Mesothelial cell of epicardium (in vitro differentiated cells): ENCODE measurements at places on chromosomes 4 and X. TPM values are rescaled to one million over a fixed set of nuclear protein-coding genes. Genes with fewer than 3 reads are reported as not detected.

Gene MSX1
- total RNA-seq = 44.9 to 50.3 TPM (median 46.0 TPM) in 3 replicates

Gene AMTN
- not detected in 3 replicates for total RNA-seq

Gene GAGE12E
- not detected in 3 replicates for total RNA-seq

Gene ZDHHC15
- 2.7 to 3.4 TPM (median 3.0 TPM) in 3 replicates for total RNA-seq

Gene CXorf49
- not detected in 3 replicates for total RNA-seq

Gene CSAG2
- not detected in 3 replicates for total RNA-seq

Gene GDPD2
- 0.29 to 0.36 TPM (median 0.31 TPM) in 3 replicates for total RNA-seq

Gene GJB1
- total RNA-seq = 0.11 TPM in 1 of 3 replicates, not detected in the others

Gene CXCL1
- total RNA-seq = 0.47 to 0.77 TPM (median 0.74 TPM) in 3 replicates

Gene SPOCK3
- total RNA-seq = 2.3 to 2.7 TPM (median 2.7 TPM) in 3 replicates

Gene MFAP3L
- total RNA-seq = 2.1 to 2.3 TPM (median 2.2 TPM) in 3 replicates

Gene CXCL11
- total RNA-seq = not detected in 3 replicates

Gene OPRPN
- total RNA-seq = not detected in 3 replicates

Gene AMER1
- total RNA-seq = 15.0 to 15.8 TPM (median 15.8 TPM) in 3 replicates

Gene SOX3
- total RNA-seq = not detected in 3 replicates

Gene BEX4
- 73.2 to 82.2 TPM (median 74.3 TPM) in 3 replicates for total RNA-seq

Gene OTC
- not detected in 3 replicates for total RNA-seq

Gene ELOVL6
- total RNA-seq = 24.4 to 27.6 TPM (median 24.5 TPM) in 3 replicates

Gene ADGRL3
- 64.7 to 70.1 TPM (median 68.3 TPM) in 3 replicates for total RNA-seq

Gene SLITRK2
- 0.85 to 1.2 TPM (median 0.95 TPM) in 3 replicates for total RNA-seq

Gene FAM236B
- not detected in 3 replicates for total RNA-seq

Gene CCSER1
- 5.3 to 7.2 TPM (median 6.3 TPM) in 3 replicates for total RNA-seq

Gene TEX13D
- not detected in 3 replicates for total RNA-seq

Gene CABS1
- total RNA-seq = 0.69 to 1.2 TPM (median 1.1 TPM) in 3 replicates

Gene MANBA
- 39.2 to 40.2 TPM (median 39.6 TPM) in 3 replicates for total RNA-seq

Gene TMSB15C
- 13.7 to 18.8 TPM (median 16.9 TPM) in 3 replicates for total RNA-seq

Gene EXOSC9
- total RNA-seq = 29.8 to 33.5 TPM (median 30.0 TPM) in 3 replicates

Gene IL2
- not detected in 3 replicates for total RNA-seq

Gene MMRN1
- not detected in 3 replicates for total RNA-seq

Gene RAB9B
- 1.6 to 1.9 TPM (median 1.9 TPM) in 3 replicates for total RNA-seq

Gene FAM13A
- 50.2 to 57.7 TPM (median 52.1 TPM) in 3 replicates for total RNA-seq

Gene VCX2
- not detected in 3 replicates for total RNA-seq

Gene KDR
- 44.1 to 52.1 TPM (median 48.5 TPM) in 3 replicates for total RNA-seq

Gene NDNF
- total RNA-seq = 8.6 to 10.1 TPM (median 9.9 TPM) in 3 replicates

Gene NFXL1
- 25.8 to 30.3 TPM (median 27.7 TPM) in 3 replicates for total RNA-seq

Gene RAI2
- total RNA-seq = 1.8 to 2.2 TPM (median 2.2 TPM) in 3 replicates

Gene MAGEA1
- not detected in 3 replicates for total RNA-seq

Gene C4orf51
- total RNA-seq = not detected in 3 replicates

Gene ADGRG2
- total RNA-seq = 0.98 to 1.0 TPM (median 0.99 TPM) in 3 replicates

Gene SPANXN1
- 0.63 to 0.86 TPM (median 0.74 TPM) in 3 replicates for total RNA-seq

Gene DMRTC1
- total RNA-seq = 0.65 to 2.1 TPM (median 0.88 TPM) in 3 replicates

Gene MTMR1
- 33.7 to 38.1 TPM (median 34.4 TPM) in 3 replicates for total RNA-seq

Gene FAAH2
- 8.4 to 11.2 TPM (median 10.0 TPM) in 3 replicates for total RNA-seq
